Activated effector memory CD4-positive, alpha-beta T cell treated with Interleukin-2 at 50 U/mL for 16 hours (primary cell): ENCODE measurements at places on chromosomes 1 and 21.

GRCh38 chr1:212215910-212216309, 69.3 kb upstream of the PPP2R5A start:
- DNase-seq: no peak

DNA sequence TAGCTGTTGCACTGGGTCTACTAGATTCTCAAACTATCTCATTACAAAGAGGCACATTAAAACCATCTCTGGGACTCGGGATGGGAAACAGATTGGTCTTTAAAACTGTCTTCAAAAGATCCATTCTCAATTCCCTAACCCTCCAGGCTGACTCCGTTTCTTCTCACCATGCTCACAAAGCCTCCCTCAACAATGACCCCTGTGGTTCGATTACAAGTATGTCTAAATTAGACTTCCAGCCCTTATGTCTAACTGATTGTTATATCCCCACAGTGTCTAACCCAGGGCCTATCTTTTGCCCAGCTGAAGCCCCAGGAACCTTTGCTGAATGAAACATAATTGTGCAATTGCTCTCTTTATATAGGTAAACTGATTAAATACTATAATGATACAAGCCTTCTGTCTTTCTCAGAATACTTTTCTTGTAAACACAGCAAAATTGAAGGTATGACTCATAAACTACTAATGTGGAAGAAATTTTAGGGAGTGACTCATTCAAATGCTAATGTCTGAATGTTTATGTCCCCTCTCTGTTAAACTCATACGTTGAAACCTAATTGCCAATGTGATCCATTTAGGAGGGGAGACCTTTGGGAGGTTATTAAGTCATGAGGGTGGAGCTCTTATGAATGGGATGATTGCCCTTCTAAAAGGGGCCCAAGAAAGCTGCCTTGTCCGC, 65.6 kb upstream of the DAB1 start:
- DNase-seq: no peak

GRCh38 chr1:64530969-64531692, 61.2 kb downstream of the CACHD1 start:
- no peak for DNase-seq

- DNase-seq: no peak
Observed at GRCh38 chr21:33360281-33360680, 35.5 kb downstream of the IFNAR1 start.

GRCh38 chr1:152052606-152053005, 15.8 kb upstream of the S100A11 start:
- DNase-seq: peak; percentile 74

DNA sequence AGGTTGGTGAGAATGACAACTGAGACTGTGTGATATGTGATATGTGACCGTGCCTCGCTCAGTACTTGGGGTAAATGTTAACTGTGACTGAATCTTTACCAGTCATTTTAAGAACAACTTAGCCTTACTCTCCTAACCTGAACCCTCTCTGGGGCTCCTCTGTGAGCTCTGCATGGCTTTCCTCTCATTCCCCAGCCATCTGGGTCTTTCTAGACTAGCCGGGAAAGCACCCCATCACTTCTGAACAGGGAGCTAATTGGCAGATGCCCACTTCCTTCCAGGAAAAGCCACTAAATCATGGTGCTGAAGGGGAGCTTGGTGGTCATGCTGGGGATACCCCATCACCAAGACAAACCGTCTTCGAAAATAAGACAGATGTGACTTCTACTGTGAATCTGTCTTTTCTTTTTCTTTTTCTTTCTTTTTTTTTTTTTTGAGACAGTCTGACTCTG, 16.5 kb upstream of the FOXO6 start:
- no peak for DNase-seq

DNA sequence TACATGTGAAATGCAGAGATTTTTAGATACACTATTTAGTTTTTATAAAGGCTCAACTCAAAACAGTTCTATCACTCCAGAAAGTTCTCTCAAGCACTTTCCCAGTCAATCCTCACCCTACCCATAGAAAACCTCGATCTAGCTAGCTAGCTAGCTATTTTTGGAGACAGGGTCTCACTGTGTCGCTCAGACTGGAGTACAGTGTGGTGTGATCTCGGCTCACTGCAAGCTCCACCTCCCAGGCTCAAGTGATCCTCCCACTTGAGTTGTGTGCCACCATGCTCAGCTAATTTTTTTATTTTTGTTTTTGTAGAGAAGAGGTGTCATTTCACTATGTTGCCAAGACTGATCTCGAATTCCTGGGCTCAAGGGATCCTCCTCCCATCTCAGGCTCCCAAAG, 236.9 kb downstream of the RERE start:
- no peak for DNase-seq

- no peak for DNase-seq
Observed at GRCh38 chr21:41783476-41784180, 16.8 kb upstream of the RIPK4 start.

DNA sequence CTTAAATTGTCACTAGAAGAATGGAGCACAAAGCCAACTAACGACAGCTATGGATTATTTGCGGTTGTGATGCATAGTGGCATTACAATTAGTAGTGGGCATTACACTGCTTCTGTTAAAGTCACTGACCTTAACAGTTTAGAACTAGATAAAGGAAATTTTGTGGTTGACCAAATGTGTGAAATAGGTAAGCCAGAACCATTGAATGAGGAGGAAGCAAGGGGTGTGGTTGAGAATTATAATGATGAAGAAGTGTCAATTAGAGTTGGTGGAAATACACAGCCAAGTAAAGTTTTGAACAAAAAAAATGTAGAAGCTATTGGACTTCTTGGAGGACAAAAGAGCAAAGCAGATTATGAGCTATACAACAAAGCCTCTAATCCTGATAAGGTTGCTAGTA, 13.5 kb downstream of the USP1 start:
- no peak for DNase-seq

GRCh38 chr1:155184835-155185782, 11.5 kb downstream of the TRIM46 start:
- no peak for DNase-seq

DNA sequence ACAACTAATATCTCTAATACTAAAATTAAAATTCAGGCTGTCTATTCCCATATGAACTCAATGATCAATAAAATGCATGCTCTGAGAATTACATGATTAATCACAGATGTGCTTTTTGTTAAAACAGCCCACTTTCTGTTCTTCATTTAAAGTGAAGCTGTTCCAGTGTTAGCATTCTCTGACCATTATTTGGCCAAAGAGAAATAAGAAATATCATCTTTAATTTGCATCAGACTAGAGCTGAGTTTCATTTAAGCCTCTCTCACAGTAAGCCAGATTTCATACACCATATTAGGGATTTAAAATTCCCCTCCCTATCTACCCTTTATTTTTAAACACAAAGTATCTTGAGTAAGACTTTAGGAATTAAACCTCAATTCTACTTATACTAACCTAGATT, 261.6 kb downstream of the TPR start:
- DNase-seq: no peak

DNA sequence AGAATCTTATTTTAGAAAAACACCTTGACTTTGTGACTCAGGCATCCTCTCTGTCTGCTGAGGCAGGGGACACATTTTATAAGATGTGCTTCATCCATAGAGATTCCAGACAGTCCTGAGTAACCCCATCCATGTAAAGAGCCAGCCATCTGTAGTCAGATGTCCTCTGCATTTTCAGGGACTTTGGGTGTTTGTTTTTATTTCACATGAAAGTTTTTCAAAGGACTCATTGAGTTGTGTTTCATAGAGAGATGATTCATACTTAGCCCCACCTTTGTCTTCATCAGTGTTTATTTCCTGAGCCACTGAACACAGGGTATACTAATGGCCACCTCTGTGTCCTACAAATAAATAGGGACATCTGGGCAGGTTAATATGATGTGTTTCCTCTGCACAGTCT, 280.4 kb downstream of the CACNA1E start:
- no peak for DNase-seq

- no peak for DNase-seq
Observed at GRCh38 chr1:58689167-58689566, 10.7 kb downstream of the MYSM1 start.

- no peak for DNase-seq
Observed at GRCh38 chr1:213264531-213264930, 213.5 kb downstream of the RPS6KC1 start.
